OCI-M1 (cell line): ENCODE measurements at places on chromosomes 11 and 22.

GRCh38 chr11:47669856-47670255 is 27.5 kb upstream of the MTCH2 start:
- no peak for DNase-seq

DNA sequence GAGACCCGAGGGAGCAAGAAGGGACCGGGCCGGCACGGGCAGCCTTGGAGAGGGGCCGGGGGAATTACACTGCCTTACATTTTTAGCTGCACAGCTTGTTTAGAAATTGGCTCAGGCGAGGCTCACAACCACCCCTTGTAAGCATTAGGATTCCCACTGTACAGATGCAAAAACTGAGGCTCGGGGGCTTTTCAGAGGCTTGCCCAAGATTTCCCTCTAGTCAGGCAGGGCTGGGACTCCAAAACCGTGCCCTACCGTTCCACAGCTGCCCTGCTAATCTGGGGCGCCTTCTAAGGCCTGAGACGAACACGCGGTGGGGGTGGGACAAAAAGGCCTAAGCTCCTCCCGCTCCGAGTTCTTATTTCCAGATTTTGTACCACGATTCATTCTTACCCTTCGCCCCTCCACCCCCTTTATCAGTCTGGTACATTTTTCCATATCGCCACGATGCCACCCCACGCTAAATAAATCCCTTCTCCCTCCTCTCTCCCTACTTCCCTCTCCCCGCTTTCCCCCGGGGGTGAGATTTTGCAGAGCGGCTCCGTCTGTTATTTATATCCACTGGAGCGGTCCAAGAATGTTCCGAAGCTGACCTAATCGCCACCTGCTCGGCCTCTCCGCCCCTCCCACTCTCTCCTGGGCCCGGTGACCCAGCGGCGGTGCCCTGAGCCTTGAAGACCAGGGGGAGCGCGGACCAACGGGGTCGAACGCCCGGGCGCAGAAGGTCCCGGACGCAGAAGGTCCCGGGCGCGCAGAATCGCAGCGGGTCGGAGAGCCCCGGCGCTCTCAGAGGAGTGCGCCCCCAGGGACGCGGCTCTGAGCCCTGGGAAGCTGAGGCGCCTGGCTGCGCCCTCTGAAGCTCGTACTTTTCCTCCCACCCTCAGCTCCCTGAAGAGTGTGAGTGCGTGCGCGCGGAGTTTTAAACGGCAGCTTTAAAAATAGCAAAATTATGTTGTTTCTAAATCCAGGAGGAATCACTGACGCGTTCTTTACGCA is 764 bp upstream of the PACSIN3 start:
- DNase-seq, result no peak

- DNase-seq, result no peak
Observed at GRCh38 chr11:125140233-125140632, 24.3 kb upstream of the PKNOX2 start.

DNA sequence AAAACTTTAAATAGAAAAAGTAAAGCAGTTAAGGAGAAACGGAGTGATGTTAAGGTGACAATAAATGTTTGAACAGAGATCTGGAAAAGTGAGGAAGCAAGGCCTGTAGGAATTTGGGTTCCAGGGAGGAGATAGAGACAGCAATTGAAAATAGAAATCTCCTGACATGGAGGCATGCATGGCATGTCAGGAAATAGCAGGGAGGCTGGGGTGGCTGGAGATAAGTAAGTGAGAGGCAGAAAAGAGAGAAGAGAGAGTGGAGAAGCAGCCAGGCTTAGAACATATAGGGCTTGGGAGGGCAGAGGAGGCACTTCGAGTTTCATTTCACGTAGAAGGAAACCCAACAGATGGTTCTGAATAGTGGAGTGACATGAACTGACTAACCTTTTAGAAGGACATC is 185.5 kb downstream of the LRRC4C start:
- DNase-seq, result no peak

DNA sequence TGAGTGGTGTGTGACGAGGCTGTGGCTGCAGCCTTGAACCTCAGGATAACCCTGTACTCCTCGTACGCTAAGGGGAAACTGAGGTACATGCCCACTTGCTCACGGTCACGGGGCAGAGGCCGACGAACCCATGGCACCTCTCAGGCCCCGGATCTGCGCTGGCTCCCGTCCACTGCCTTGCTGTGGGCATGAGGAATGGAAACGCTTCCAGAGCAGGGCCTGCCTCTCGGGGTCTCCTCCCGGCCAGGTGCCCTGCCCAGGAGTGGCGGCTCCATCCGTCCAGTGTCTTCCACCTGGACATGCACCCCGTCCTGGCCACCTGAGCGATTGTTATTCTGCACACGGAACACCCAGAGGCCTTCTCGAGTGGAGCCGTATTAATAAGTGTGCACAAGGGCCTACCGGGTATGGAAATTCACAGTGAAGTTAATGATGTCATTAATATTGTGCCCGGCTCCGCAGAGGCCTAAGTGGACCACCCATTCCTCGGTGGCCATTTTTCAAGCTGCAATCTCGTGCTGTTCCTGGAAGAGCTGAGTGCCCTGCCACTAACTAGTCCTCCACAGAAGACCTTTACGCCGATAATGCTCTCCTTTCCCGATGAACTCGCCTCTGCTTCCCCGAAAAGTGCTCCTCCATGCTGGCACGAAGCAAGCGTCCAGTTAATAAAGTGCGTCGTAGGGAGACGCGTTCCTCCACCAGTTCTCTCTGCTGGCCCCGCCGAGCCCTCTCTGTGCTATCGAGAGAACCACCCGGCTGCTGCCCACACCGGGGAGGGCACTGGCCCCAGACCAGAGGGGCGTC is 927.9 kb downstream of the BRD1 start:
- no peak for DNase-seq

DNA sequence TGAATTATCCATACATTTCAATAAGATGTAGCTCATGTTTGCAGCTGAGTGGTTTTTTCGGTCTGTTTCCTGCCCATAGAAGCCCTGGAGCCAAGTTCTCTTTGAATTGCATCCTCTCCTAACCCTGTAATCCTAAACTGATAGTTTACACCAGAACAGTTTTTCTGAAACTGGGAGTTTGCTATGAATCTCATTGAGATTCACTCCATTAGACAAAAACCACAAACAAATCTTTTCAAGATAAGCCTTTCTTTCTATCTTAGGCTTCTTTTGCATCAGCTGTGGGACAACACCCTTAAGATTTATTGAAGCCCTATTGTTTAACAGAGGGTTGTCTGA is 324.8 kb downstream of the DYNC2H1 start:
- DNase-seq, result no peak

GRCh38 chr11:20661445-20661844 is 7.9 kb upstream of the NELL1 start:
- DNase-seq, result no peak
